ENCODE measurements at places on chromosomes 4 and X.
A peak's percentile ranks its signal among the peaks of the same experiment; 100 is the strongest.

DNA sequence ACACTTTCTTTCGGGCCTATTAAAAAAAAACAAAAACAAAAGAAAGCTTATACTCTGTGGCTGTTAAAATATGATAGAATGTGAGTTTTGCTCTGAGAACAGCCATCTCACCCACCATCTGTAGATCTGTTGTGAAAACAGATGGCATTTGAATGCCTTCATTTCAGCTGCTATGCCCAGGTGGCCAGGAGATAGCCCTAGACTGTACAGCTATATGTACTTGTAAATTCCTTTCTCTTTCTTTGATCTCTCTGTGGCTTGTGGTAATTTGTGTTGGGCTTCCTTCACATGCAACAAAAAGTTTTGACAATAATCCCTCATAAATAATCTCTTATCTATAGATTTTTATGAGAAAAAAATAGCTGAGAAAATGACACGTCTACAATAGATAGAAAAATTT is 38.1 kb downstream of the PNPLA4 start:
- DNase-seq = no peak

GRCh38 chrX:109774706-109775105 is 41.6 kb upstream of the ACSL4 start:
- peak; percentile 19 for DNase-seq

- peak; percentile 28 for DNase-seq
These were observed 36.4 kb downstream of the TMEM154 start for GRCh38 chr4:152643153-152644035.

DNA sequence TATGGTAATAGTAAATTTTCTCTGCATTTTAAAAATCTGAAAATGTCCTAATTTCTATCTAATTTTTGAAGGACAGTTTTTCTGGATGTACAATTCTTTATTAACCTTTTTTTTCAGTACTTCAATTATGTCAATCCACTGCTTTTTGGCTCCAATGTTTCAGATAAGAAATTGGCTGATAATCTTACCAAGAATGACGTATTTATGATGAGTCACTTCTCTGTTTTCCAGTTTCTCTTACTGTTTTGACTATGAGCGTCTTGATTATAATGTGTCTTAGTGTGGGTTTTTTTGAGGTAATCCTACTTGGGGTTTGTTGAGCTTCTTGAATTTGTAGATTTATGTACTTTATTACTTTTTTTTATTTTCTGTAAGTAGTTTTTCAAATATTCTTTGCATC is 47.2 kb downstream of the UGT2B11 start:
- DNase-seq = no peak

DNA sequence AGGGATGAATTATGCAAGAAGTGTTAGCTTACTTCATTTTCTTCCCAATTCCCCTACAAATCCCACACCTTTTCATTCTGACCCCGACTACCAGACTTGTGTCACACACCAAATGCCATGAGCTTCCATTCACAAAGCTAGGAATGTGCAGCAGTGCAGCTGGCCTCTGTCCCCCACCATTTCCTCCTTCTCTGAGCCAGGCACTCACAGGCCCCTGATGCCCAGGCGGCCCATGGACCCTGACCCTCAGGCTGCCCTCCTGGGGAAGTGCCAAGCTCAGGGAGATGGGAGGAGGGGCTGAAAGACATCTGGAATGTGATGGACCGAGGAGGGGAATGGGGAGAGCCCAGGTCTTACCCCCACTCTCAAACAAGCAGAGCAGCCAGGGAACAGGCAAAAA is 67.0 kb upstream of the BCOR start:
- no peak for DNase-seq

GRCh38 chr4:15542760-15543159 is 73.1 kb downstream of the CC2D2A start:
- DNase-seq = no peak

DNA sequence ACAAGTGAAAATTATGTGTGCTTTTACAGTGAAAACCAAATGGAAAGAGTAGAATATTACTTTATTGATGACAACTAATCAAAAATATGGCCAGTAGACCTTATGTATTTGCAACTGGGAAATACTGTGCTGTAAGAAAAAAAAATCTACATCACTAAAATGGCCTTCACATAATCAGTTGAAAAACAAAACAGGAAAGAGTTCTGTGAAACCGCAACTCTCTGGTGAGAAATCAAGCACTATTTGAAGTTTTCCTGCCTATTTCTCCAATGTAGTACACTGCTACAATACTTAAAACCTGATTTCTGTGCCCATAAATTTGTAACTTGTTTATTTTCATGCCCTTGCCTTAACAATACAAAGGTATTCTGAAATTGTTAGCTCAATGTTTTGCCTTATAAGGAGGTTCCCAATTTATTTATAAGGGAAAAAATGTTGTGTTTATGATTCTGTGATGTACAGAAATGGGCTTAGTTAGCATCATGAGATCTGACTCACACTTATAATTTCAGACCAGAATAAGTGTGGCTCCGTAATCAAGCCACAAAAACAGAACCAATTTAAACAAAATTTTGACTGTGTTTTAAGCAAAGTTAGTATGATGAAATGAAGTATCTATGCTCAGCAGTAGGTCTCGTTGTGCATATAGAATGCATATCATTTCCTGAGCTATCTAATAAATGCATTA is 147.1 kb downstream of the FAT4 start:
- DNase-seq = no peak

DNA sequence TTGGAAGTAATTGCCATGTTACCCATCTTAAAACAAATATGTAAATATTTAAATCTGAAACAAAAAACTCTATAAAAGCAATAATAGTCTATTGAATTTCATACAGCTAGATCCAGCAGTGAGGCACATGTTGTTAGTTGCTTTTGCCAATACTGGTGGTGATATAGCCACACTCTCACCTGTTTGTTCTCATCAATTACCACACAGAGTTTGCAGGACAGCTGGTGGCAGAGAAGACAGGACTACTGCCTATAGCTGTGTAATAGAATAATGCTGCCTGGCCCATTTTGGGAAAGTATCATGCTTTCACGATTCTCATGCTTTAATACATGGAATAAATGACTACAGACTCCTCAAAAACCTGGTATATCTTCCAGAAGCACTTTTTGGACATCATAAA is 3.7 kb upstream of the PRR32 start:
- no peak for DNase-seq

DNA sequence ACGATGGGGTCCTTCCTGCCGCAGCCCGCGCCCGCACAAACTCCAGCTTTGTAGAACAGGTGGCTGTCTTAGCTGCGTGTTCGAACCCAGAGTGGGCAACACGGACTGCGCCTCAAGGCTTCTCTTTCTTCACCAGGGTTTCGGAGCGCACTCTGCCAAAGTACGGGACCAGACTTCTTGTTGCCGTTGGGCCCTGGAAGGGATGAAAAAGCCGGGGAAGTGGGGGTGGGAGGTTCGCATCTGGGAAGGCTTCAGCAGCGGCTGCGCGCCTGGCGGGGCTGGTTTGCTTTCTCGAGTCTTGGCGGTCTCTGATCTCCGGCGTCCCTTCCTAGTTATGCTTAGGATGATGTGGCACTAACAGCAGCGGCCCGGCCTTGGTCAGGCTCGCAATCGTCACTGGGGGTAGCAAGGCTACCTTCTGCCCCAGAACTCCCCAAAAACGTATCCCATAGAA is 673 bp downstream of the PARM1 start:
- no peak for DNase-seq

- no peak for DNase-seq
These were observed 143.4 kb downstream of the PTCHD1 start for GRCh38 chrX:23478056-23478455.

DNA sequence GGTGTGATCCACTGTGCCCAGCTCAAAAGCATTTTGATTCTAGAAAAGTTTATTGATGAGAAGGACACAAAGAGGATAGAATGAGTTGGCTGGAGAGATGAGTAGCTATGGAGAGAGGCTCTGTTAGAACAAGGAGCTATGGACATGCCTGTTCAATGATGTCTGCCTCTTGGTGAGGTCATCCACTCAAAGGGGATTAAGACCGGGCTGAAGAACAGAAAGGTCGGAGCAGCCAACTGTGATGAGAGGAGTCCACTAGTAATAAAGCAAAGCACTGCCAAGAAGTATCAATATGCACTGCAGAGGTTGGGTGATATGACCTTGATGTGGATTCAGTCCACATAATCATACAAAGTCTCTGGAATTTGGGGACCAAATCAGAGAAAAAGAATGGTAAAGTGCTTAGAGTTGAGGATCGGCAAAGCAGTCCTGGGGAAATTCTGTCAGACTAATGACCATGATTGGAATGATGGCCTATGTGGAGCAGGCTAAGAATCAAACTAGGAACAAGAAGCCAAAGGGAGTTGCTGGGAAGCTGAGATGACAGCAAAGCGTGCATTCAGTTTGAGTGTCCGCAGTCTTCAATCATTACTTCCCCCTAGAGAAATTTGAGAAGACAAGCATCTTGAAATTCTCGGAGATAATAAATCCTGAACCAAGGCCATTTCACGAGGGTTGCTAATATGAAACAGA is 55.7 kb upstream of the MMAA start:
- no peak for DNase-seq

DNA sequence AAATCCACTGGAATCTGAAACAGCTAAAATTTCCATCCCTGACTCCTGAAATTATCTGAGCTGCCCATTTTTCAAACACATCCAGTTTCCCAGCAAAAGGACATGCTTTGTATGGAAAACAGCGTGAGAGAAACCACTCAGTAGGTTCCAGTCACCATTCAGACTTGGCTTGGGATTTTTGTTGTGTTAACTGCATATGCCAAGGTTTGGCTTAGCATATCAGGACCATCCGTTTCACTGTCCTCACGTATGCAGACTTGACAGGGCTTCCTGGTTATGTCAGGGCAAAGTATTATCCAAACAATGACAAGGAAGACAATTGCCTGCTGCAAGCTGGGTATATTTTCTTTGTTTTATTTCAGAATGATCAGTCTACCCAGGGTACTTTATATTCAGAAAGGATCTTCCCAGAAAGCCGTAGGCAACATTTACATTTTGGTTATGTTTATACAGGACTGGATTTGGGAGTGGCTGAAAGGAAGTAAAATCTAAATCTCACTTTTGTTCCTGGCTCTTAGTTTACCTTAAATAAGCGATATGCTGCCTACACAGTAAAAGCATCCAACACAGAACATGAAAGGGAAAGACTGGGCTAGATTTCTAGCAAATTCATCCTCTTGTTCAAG is 41.3 kb upstream of the CCKAR start:
- no peak for DNase-seq

DNA sequence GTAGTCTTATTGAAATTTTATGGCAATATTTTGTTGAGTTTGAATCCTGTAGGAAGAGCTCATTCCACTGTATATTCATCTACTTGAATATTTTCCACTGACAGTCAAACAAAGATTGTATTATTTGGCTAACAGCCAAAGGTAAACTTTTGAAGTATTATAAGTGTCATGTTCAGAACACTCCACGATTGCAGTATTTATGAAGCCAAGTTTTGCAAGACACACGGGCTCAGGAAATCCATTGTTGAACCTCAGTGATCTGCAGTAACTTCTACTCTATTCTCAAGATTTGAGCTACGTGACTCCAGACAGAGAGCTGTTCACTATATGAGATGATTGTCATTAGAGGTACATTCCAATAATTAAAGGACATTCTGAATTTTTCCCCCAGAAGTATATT is 302.7 kb upstream of the ADGRL3 start:
- no peak for DNase-seq

DNA sequence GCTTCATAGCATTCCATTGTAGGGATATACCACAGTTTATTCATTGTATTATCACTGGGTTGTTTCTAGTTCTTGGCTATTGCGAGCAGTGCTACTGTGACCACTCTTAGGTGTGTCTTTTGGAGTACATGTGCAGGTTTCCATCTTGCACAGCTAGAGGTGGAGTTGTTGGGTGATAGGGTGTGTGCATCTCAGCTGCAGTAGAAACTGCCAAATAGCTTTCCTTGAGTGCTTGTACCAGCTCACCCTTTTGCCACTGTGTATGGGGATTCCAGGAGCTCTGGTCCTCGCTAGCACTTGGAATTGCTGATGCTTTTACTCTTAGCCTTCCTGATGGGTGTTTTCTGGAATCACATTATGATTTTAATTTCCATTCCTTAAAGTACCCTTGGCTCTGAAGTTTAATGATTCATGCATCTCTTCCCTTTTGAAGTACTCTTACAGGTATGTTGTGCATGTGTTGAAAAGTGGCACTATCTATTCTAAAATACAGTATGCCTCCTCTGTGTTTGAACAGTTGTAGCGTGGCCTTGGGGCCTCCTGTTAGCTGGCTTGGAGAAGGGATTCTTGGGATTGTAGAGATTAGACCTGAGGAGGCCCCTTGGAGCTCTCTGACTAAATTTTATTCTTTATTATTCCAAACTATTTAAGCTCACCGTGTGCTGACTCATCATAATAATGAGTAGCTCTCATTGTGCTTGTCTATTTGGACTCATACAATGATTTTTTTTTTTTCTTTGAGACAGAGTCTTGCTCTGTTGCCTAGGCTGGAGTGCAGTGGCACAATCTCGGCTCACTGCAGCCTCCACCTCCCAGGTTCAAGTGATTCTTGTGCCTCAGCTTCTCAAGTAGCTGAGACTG is 38.4 kb downstream of the HTT start:
- no peak for DNase-seq

- DNase-seq = peak; percentile 53
These were observed 23.7 kb upstream of the PNMA3 start for GRCh38 chrX:153032397-153033118.

GRCh38 chrX:1591863-1592469 is 562 bp downstream of the AKAP17A start:
- DNase-seq = no peak

GRCh38 chrX:125132274-125132673 is 187.4 kb upstream of the TEX13C start:
- peak; percentile 59 for DNase-seq

- no peak for DNase-seq
These were observed 135.9 kb downstream of the CPE start for GRCh38 chr4:165514739-165515138.

- DNase-seq = no peak
These were observed 64.5 kb upstream of the LSM6 start for GRCh38 chr4:146110871-146111485.

DNA sequence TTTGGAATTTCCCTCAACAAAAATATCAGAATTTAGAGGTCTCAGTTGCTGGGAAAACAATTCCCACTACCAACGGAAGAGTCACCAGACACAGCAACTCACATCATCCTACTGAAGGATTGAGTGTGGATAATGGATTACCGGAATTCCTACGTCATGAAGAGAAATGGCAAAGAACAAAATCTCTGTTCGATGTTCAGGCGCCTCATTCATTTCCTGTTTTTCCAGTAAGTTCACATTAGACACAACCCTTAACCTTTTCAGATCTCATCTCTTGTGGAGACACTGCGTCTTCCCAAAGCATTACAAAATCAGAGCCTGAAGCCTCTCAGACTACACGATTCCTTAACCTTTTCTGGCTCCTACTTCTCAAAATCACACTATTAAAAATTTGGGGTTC is 58.5 kb upstream of the CPEB2 start:
- no peak for DNase-seq

GRCh38 chrX:110569506-110569905 is 210.9 kb downstream of the RTL9 start:
- no peak for DNase-seq

- DNase-seq = no peak
These were observed 117.4 kb upstream of the GALNT7 start for GRCh38 chr4:173051232-173051631.

- DNase-seq = no peak
These were observed 1844.6 kb upstream of the TENM3 start for GRCh38 chr4:180398564-180398963.

Data from activated CD4-positive, alpha-beta T cell treated with anti-CD3 and anti-CD28 coated beads, Interleukin-2, Interleukin-4, amounts not matched to agents 100 ng/mL and 50 ng/mL, durations not matched to agents 16 hours and 8 hours (primary cell).